ENCODE measurements at places on chromosomes 4 and X. TPM values are rescaled to one million over a fixed set of nuclear protein-coding genes. Genes with fewer than 3 reads are reported as not detected.

The CLCN4 gene
- total RNA-seq: 4.2 TPM

The C4orf50 gene
- not detected for total RNA-seq

The FAM90A26 gene
- total RNA-seq: not detected

The YY2 gene
- total RNA-seq: 2.0 TPM

The COL25A1 gene
- total RNA-seq: not detected

The PYURF gene
- total RNA-seq: 75.9 TPM

The TKTL2 gene
- total RNA-seq: not detected

The TLR1 gene
- 0.89 TPM for total RNA-seq

The TRO gene
- 0.64 TPM for total RNA-seq

The HTN1 gene
- not detected for total RNA-seq

The RBM46 gene
- total RNA-seq: not detected

The GPR143 gene
- total RNA-seq: not detected

The LUZP4 gene
- total RNA-seq: not detected

The CRMP1 gene
- 2.1 TPM for total RNA-seq

The CAMK2D gene
- total RNA-seq: 17.7 TPM

The AMTN gene
- not detected for total RNA-seq

The RGN gene
- not detected for total RNA-seq

The CFAP299 gene
- not detected for total RNA-seq

The SYTL5 gene
- total RNA-seq: 0.45 TPM

The CD40LG gene
- total RNA-seq: not detected

The ANKRD50 gene
- total RNA-seq: 5.4 TPM

The CDX4 gene
- total RNA-seq: not detected

The ARMCX2 gene
- total RNA-seq: not detected

The F9 gene
- not detected for total RNA-seq

The UGT8 gene
- 0.09 TPM for total RNA-seq

The TGIF2LX gene
- total RNA-seq: not detected

The FAM184B gene
- total RNA-seq: not detected

The SPANXC gene
- total RNA-seq: 1.0 TPM

The ANXA3 gene
- 59.6 TPM for total RNA-seq

The ODAPH gene
- total RNA-seq: 0.23 TPM

The PABPC5 gene
- not detected for total RNA-seq

The IDUA gene
- total RNA-seq: 14.1 TPM

The AKAP4 gene
- not detected for total RNA-seq

The GABRG1 gene
- not detected for total RNA-seq

The ETDB gene
- total RNA-seq: not detected

The HAND2 gene
- total RNA-seq: 0.35 TPM

The KCNIP4 gene
- not detected for total RNA-seq

The SAGE1 gene
- not detected for total RNA-seq

The MAGED4 gene
- 7.2 TPM for total RNA-seq

The IRS4 gene
- total RNA-seq: not detected

The XPNPEP2 gene
- total RNA-seq: not detected

The HSD17B13 gene
- 0.05 TPM for total RNA-seq

The SLC25A4 gene
- 15.3 TPM for total RNA-seq

The PAGE4 gene
- not detected for total RNA-seq

The GABRE gene
- 15.9 TPM for total RNA-seq

The DMRTC1B gene
- not detected for total RNA-seq
